ENCODE measurements at places on chromosomes 2 and 18. TPM values are rescaled to one million over a fixed set of nuclear protein-coding genes. Genes with fewer than 3 reads are reported as not detected.

GRCh38 chr2:209872675-209873074 is 101.0 kb downstream of the UNC80 start:
- DNase-seq: peak; percentile 10

DNA sequence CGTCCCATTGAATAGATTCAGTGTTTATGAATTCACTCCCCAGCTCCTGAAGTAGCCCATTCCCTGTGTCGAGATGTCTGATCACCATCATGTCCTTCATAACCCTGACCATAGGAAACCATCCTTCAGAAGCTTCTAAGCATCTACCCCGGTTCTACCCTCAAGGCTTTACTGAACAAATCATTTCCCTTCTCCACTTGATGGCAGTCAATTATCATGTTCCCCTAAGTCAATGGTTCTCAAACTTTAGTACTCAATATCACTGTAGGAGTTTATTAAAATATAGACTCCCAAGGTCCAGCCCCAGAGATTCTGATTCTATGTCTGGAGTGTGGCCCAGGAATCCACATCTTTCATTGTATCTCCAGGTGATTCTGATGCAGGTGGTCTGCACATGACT is 228.4 kb upstream of the SP5 start:
- DNase-seq: no peak

Gene HOXD12
- total RNA-seq: not detected

- no peak for DNase-seq
Measured at GRCh38 chr2:179239838-179240237, 24.8 kb downstream of the SESTD1 start.

- no peak for DNase-seq
Measured at GRCh38 chr2:1249897-1250687, 163.2 kb upstream of the TPO start.

Gene SMYD1
- total RNA-seq: not detected

Gene FOXD4L1
- total RNA-seq: not detected

Gene FEV
- total RNA-seq: not detected

DNA sequence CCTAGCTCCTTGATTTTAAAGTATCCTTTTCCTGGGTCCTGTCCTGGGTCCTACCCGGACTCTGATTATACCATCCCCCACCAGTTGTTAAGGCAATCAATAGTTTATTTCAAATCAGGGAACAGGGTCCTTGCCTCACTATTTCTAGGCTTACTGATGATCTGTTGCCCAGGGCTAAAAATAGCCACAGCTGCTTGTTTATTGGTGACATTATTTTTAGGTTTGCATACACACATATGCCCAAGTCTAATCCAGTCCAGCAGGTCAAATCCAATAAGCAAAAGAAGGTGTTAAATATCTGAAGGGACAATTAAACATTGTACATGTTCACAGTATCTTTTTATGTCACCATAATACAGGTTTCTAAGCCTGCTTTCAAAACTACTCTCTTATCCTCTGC is 66.0 kb downstream of the RAB10 start:
- DNase-seq: no peak

GRCh38 chr2:123364243-123364896 is 660.7 kb upstream of the CNTNAP5 start:
- DNase-seq: no peak

GRCh38 chr18:60984510-60984909 is 348.7 kb upstream of the CDH20 start:
- no peak for DNase-seq

GRCh38 chr18:7921938-7922587 is 354.9 kb downstream of the PTPRM start:
- DNase-seq: peak; percentile 80

Gene MALT1
- total RNA-seq: 11.0 TPM

DNA sequence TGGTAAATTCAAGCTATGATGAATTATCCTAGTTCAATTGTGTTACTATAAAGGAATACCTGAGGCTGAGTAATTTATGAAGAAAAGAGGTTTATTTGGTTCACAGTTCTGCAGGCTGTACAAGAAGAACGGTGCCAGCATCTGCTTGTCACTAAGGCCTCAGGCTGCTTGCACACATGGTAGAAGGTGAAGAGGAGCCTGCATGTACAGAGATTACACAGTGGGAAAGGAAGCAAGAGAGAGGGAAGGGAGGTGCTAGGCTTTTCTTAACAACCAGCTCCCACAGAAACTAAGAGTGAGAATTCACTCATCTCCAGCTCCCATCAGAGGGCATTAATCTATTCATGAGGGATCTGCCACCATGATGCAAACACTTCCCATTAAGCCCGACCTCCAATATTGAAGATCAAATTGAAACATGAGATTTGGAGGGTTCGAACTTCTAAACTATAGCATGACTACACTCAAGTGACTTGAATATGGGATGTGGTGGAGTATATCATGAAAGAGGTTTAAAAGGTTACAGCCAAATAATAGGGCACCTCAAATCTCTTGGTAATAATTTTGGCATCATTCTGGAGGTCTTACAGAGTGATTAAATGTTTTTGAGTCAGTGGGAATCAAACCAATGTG is 58.4 kb upstream of the ETAA1 start:
- no peak for DNase-seq

GRCh38 chr18:80035997-80036396 is 1.8 kb downstream of the RBFA start:
- DNase-seq: no peak

GRCh38 chr2:70047451-70047850 is 39.8 kb upstream of the PCBP1 start:
- DNase-seq: no peak

Gene UXS1
- 133 TPM for total RNA-seq

DNA sequence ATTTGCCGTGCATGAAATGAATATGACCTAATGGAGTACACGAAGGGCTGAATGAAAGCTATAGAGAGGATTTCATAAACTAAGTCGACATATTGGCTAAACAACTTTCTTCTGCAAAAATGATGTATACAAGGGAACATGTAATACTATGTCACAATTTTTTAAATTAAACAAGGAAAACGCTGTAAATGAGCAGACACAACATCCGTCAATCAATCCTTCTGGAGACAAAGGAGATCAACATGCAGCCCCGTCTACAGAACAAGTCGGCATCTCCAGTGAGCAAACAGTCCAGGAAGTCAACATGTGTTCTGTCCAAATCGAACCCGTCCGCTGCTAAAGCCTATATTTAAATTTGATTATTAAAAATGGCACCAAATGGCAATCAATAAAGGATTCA is 180.8 kb downstream of the TCF4 start:
- no peak for DNase-seq

GRCh38 chr2:119416299-119416923 is 15.2 kb upstream of the TMEM37 start:
- DNase-seq: no peak

GRCh38 chr2:52968043-52968442 is 799.6 kb upstream of the CHAC2 start:
- DNase-seq: no peak

- no peak for DNase-seq
Measured at GRCh38 chr18:22613788-22614187, 196.1 kb upstream of the CTAGE1 start.

DNA sequence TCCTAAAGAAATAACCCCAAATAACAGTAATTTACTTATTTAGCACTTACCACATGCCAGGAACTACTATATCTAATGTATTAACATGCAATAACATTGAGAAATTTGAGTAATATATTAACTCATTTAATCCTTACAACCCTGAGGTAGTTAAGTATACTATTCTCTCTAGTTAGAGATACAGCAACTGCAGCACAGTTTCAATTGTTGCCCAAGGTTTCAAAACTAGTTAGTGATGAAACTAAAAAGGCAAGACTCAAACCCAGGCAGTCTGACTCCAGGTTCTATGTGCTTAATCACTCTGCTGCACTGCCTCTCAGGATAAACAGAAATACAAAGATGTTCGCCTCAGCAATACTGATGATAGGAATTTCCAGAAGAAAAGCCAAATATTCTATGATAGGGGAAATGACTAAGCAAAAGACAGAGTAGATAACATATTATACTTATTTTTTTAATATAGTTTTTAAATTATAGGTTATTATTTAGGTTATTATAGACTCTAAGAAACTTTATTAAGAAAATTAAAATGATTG is 88.0 kb downstream of the SS18 start:
- no peak for DNase-seq

Gene BUB1
- total RNA-seq: 11.5 TPM

Gene C2orf78
- not detected for total RNA-seq

DNA sequence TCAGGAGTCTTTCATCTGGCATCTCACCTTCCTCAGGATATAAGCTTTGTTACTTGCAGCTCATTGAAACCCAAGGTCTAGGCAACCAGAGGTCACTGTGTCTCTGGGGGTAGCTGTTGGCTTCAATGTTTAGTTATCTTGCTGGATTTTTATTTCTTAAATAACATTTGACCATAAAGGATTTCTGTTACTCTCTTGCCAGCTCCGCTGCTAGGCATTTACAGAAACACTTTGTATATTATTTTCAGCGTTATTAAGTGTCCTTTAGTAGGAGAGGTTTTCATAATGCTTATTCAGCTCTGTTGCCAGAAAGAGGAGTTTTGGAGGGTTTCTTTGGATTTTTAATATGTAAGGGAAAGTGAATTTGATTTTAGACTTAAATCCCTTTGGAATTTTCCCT is 61.4 kb downstream of the QPCT start:
- no peak for DNase-seq
